ENCODE measurements at places on chromosomes 16 and 17.
A peak's percentile ranks its signal among the peaks of the same experiment; 100 is the strongest.

GRCh38 chr16:30024451-30024850, 1.5 kb downstream of the C16orf92 start:
- DNase-seq: no peak

DNA sequence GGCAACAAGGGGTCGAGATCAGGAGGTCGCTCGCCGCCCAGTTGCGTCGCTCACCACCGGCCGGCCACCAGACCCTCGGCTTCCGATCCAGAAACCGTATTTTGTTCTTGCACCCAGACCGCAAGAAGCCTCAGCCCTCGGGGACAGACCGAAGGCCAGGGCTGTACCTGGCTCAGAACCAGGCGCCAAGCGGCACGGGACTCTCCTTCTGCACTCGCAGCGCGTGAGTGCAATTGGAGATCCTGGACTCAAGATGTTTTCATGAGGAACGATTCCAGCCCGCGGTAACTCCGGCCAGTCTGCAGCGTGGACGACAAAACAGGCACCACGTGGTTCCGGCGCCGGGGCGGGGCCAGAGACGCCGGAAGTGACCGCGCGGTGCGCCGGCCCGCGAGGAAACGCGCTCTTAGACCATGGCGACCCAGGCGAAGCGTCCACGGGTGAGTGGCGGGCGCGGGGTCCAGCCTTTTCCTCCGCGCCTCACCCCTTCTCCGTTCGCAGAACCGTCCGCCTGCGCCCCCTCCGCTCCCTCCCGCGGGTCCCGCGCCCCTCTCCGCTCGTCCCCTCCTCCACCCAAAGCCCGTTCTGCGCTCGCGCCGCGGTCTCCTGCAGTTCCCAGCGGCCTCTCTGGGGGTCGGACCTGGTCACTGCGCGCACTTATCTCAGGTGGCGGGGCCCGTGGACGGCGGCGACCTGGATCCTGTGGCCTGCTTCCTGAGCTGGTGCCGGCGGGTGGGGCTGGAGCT, at the start of gene SETD6:
SETD6 (plus strand) TSS at position 393 of the 746 bp plus-strand sequence; CDS start at position 414, 21 bp downstream.
- DNase-seq: peak; percentile 92

DNA sequence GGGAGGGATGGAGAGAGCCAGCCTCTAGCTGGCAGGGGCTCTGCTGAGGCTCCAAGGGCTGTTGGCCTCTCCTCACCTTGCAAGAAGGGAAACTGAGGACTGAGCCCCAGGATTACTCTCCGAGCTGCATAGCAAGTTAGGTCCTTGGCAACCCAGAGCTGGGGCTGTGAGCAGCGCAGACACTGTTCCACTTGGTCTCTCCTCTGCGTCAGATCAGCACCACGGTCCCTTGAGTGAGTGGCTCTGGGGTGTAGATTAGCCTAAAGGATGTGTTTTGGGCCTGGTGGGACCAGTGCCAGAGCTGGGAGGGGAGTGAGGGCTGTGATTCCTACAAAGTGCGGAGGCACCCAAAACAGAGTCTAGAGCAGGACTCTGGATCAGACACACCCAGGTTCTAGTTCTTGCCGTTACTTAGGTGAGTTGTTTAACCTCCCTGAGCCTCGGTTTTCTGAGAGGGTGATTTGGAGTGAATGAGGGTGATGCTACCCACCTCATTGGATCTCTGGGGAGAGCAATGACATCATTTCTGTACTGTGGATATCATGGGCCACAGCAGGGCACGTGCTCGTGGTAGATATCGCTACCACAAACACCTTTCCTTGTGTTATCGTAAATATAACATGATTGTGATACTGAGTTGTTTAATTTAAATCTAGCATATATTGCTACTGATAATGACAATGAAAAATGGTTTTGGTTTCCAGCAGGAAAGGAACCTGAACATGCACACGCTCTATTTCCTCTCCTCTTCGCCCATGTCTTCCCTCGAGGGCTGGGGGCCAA, 8.1 kb upstream of the FADS6 start:
- DNase-seq: no peak

DNA sequence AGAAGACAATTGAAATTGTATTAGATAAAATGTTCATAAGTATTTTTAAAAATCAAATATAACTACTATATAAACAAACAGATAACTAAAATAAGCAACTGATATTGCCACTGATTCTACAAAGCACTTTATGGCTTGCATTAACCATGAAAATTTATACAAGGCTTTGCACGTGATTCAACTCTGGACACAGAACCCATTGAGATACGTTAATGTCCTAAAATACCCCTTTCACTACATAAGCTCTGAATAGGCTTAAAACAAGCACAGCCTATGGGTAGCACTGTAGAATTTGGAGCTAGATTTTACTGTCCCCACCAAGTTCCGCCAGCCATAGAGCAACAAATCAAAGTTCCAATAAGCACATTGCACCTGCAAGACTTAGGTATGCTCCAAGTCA, 4.5 kb downstream of the ZNF652 start:
- DNase-seq: no peak

- peak; percentile 93 for DNase-seq
These were observed 11.5 kb upstream of the PITPNA start for GRCh38 chr17:1573932-1574696.

- DNase-seq: no peak
These were observed 575.2 kb upstream of the CDH11 start for GRCh38 chr16:65697065-65697464.

DNA sequence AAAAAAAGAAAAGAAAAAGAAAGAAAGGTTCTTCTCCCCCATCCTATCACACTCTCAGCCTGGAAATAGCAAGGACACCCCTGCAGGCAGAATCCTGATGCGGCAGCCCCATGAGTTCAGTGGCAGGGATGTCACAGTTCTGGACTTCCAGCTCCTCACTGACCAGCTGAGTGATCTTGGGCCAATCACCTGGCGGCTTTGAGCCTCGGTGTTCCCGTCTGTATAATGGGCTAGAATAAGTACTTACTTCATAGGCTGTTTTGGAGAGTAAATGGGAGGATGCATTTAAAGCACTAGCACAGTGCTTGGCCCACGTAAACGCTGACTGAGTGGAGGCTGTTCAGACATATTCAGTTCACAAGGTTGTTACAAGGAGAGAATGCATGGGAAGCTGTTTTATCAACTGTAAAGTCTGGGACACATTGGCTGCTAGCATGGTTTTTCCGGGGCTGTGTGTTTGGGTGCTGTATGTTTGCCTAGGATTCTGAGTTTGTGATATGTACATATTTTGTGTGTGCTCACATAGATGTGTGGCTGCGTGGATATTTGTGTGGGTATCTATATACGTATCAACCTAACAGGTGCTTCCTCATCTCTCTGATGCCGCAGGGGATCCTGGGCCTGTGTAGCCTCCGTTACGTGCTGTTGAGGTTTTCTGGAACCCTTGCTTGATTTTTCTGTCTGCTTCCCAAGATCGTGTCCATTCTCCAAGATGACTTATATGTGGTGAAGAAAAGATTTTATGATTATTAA, 3.4 kb downstream of the BHLHA9 start:
- no peak for DNase-seq

DNA sequence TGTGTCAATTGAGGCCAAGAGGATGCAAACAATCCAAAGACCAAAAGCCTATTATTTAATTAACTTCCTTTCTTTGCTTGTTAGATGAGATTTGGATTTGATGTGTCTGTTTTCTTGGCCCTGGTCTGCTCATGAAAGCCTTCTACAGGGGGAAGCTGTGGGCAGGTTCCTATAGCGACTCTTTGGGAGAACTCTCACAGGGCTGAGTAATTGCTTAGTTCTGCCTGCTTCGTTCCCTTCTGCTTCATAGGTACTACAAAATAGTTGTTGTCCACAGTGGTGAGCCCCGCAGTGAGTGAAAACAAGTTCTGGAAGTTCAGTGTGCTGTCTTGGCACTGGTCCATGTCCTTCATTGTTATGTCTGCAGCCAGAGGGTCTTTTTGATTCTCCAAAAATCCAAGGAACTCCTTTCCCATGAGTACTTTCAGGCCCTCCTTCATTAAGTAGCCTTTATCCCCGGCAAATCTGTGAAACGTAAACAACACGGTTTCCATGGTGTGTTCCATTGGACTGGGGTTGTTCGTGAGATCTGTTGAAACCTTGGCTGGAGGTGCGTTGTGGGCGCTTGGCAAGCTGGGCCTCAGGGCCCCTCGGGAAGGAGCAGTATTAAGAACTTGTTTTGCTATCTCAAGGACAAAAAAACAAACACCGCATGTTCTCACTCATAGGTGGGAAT, 30.0 kb upstream of the ANKRD40CL start:
- DNase-seq: peak; percentile 34

- no peak for DNase-seq
These were observed 26.8 kb downstream of the EFCAB5 start for GRCh38 chr17:29968271-29968670.

DNA sequence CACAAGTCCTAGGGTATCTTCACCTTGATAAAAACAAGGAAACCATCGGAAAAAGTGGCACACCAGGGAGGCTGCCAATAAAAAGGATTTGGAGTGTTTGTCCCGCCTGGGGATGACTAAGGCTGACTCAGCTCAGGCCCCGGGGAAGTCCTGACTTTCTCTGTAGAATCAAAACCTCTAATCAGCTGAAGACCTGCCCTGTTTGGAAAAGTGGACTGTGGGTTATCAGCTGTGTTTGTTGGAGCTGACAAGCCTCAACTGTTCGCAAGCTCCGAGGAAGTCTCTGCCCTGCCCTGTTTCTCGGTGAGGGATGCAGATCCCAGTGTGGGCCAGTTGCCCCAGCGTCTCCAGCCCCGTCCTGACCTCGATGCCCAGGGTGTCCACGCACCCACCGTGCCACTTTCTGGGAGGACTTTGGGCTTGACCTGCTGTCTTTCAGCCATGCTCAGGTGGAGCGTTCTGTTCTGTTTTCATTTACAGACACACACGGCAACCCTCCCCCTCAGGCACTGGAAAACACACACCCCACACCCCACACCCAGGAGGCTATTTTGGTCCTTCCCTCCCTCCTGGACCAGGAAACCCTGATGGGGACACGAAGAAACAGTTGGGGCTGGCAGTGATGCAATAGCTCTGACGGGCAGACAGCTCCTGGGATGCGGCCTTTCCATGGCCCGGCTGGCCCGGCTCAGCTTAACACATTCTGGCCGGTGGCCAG, 27.6 kb upstream of the PITPNA start:
- peak; percentile 93 for DNase-seq

- no peak for DNase-seq
These were observed 538.7 kb upstream of the HSBP1 start for GRCh38 chr16:83269048-83269447.

- peak; percentile 70 for DNase-seq
These were observed 4.9 kb upstream of the CBX4 start for GRCh38 chr17:79843816-79844800.

- peak; percentile 92 for DNase-seq
These were observed 138.0 kb upstream of the NUDT7 start for GRCh38 chr16:77584205-77584859.

- peak; percentile 42 for DNase-seq
These were observed 5.9 kb downstream of the CLEC19A start for GRCh38 chr16:19291475-19291874.

- DNase-seq: no peak
These were observed 21.1 kb upstream of the TFAP4 start for GRCh38 chr16:4293822-4294457.

DNA sequence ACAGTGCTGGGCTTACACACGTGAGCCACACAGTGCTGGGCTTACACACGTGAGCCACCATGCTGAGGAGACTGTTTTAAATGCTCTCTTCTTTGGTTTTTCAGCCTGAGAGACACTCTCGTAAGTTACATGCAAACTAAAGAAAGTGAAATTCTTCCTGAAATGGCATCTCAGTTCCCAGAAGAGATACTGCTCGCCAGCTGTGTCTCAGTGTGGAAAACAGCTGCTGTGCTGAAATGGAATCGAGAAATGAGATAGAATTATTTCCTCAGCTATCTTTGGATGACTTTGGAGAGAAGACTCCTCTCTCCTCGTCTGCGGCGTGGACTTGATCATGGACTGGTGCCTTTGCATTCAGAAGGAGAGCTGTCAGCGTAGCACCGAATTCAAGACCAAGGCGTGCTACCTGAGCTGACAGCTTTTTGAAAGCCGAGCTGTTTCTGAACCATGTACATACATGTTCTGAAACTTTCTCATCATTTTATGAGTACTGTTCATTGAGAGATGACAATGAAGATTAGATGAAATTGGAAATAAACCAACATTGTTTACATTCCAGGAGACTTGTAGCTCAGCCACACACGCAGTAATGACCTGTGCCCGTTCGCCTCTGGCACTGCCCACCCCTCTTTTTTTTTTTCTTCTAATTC, 21.6 kb upstream of the ENDOV start:
- DNase-seq: no peak

DNA sequence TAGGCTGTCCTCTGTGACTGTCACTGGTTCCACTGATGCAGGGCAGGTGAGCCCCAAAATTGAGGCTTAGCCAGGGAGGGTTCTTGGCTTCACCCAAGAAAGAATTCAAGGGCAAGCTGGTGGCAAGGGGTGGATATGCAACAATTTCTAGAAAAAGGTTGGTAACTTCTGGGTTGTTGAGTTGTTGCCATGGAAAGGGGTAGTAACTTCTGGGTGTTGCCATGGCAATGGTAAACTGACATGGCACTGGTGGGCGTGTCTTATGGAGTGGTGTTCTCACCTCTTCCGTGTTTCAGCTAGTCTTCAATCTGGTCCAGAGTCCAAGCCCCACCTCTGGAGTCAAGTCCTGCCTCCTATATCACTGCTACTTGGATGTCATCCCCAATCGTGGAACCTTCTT, 9.5 kb upstream of the GUCY2D start:
- DNase-seq: no peak

- DNase-seq: no peak
These were observed 98.8 kb downstream of the WWOX start for GRCh38 chr16:78198288-78198687.

GRCh38 chr17:32496395-32497073, 9.7 kb downstream of the CDK5R1 start:
- no peak for DNase-seq

GRCh38 chr17:45332989-45333701, 16.3 kb upstream of the MAP3K14 start:
- peak; percentile 62 for DNase-seq

GRCh38 chr17:43367737-43368242, 31.0 kb upstream of the ARL4D start:
- peak; percentile 79 for DNase-seq

DNA sequence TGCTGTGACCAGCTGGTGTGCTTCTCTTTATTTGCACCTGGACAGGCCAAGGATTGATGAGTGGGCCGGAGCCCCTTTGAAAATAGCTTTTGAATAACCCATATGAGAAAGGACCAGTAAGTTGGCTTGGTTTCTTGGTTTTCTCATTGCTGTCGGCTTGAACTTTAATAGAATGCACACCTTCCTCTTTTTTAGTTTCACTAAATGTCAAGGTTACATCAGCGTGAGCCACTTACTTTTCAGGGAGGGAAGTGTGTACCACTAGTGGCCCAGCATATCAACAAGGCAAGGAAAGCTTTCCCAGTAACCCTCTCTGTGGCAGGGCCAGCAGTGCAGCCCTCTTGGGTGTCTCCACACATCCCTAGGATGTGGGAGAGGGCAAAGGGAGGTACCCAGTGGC, 433.3 kb downstream of the CA10 start:
- no peak for DNase-seq

GRCh38 chr17:80358131-80358530, 56.8 kb upstream of the ENDOV start:
- DNase-seq: no peak

GRCh38 chr16:80541306-80541694, 507 bp downstream of the DYNLRB2 start:
- no peak for DNase-seq

- DNase-seq: no peak
These were observed 5.6 kb upstream of the ULK2 start for GRCh38 chr17:19873346-19873745.

Measured in dermis blood vessel endothelial cell (primary cell).